ENCODE measurements at places on chromosomes 11 and 22.

GRCh38 chr11:8273287-8273686 lies 9.6 kb upstream of the LMO1 start:
- no peak for DNase-seq

GRCh38 chr11:86896441-86896841 lies 58.8 kb downstream of the FZD4 start:
- DNase-seq, result no peak

DNA sequence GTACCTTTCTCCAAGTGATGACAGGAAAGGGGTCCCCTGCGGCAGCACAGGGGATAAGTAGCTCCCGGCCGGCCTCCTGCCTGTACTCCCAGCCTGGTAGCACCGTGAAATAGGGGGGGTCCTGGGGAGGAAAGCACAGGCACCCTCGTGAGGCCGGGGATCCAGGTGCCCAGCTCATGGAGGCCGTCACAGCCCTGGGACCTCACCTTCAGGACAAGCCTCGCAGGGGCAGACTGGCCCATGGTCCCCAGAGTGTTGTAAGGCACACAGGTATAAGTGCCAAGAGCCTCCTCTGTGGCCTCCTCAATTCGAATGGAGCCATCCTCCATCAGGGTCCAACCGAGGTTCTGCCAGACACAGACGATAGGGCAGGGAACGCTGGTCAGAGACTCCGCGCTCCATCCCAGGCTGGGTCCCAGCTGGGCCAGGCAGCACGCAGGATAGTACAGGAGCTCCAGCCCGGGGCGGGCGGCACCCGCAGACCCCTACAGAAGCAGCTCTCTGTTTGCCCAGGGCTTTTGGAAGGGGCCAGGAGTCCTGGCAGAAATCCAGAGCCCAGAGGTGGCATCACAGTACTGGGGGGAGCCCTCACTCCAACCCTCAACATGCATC lies 25.2 kb downstream of the IGSF9B start:
- DNase-seq, result no peak

GRCh38 chr11:80626721-80627120 lies 1185.9 kb upstream of the TENM4 start:
- no peak for DNase-seq

DNA sequence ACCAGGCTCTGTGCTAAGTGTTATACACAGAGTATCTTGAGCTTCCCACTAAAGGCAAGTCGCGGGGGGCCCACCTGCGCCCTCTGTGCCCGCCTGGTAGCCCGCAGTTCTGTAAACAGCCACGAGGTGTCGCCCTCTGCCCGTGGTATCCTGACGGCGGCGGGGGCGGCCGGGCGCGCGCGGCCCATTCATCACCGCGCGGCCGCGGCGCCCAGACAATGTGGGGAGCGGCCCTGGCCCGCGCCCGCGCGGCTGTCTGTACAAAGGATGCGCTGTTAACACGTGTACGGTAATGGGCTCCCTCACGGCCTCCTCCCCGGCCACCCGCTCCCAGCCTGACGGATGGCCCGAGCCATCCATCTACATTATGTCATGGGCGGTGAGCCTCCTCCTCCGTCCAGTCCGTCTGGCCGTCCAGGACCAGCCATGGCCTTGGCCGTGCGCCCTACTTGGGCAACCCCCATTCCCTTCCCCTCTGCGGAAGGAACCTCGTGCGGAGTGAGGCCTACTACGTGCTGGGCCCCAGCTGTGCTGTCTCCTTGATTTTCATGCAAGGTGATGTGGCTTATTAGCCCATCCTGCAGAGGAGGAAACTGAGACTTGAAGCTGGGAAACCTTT lies 99.4 kb downstream of the MIAT start:
- DNase-seq, result peak; percentile 71

- no peak for DNase-seq
Observed at GRCh38 chr22:20524004-20524481, 16.6 kb downstream of the MED15 start.

- no peak for DNase-seq
Observed at GRCh38 chr11:110338684-110339083, 42.3 kb upstream of the RDX start.

DNA sequence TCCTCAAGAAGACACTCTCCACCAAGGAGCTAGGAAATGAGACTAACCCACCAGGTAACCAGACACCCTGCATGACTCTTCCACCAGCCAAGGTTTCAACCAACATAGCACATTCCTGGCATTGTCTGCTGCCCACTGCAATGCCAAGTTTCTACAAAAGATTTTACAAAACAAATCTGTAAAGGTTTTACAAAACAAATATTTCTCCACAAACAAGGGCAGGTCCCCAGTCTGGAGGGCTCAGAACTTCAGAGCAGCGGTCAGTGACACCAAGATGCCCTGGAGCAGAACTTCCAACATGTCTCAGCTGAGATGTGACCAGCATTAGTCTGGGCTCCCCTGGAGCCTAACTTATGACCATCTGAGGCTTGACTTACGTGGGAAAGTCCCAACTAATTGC lies 14.0 kb downstream of the GALNT18 start:
- no peak for DNase-seq

DNA sequence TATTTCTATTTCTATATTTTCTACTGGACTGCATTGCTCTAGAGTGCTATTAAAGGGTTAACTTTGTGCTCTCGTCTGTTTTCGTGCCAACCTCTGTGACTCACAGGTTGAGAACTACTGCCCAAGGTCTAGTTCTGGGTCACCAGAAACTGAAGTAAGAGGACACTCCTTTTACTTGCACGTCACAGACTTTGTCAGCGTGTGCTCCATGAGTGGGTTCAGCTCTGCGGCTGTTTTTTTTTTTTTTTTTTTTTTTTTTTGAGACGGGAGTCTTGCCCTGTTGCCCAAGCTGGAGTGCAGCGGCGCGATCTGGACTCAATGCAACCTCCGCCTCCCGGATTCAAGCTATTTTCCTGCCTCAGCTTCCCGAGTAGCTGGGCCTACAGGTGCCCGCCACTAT lies 49.8 kb downstream of the CLMP start:
- no peak for DNase-seq

DNA sequence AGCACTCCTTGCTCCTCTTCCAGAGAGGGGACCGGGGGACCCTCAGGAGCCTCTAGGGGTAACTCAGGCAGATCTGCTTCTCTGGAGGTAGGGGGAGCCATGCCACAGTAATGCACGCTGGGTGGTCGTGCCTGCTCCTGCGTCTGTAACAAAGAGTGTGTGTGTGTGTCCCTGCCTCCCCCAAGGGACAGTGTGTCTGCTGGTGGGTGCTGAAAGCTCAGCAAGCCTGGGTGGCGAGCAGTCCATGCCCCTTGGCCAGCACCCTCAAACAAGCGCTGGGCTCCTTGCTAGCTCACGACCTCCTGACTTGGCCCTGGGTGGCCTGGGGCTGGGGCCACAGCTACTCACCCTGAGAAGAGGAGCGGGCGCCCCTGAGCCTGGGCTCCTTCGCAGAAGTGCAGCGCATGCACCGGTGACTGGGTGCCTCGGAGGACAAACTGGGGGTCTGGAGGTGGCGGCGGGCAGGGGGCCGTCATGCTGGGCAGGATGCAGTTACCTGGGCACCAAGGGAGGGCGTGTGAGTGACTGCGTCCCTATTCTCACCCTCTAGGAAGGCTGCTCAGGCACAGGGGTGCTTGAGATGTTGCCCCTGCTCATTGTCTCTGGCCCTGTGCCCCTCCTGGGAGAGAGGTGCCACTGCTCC lies 33.7 kb downstream of the GNB1L start:
- DNase-seq, result no peak

DNA sequence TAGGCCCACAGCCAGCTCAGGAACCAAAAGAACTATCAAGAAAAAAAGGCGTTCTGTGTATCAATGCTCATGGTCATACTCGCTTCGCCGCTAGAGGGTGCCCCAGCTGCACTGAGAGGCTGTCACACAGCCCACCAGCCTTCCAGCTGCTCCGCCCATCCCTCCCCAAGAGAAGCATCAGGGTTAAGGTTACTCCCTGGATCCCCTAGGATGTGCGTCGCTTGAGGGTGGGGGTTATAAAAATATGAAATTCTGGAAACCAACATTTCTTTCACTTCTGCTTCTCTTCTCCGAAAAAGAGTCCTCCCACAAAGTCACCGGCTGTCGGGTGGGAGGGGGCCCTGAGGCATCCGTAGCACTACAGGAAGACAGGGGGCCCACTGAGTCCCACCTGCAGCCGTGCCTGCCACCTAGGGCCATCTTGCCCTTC lies 1.7 kb downstream of the CBX6 start:
- DNase-seq, result peak; percentile 94

- no peak for DNase-seq
Observed at GRCh38 chr11:44417731-44418455, 108.0 kb upstream of the ALX4 start.

- DNase-seq, result no peak
Observed at GRCh38 chr11:15653191-15653710, 538.5 kb downstream of the INSC start.

DNA sequence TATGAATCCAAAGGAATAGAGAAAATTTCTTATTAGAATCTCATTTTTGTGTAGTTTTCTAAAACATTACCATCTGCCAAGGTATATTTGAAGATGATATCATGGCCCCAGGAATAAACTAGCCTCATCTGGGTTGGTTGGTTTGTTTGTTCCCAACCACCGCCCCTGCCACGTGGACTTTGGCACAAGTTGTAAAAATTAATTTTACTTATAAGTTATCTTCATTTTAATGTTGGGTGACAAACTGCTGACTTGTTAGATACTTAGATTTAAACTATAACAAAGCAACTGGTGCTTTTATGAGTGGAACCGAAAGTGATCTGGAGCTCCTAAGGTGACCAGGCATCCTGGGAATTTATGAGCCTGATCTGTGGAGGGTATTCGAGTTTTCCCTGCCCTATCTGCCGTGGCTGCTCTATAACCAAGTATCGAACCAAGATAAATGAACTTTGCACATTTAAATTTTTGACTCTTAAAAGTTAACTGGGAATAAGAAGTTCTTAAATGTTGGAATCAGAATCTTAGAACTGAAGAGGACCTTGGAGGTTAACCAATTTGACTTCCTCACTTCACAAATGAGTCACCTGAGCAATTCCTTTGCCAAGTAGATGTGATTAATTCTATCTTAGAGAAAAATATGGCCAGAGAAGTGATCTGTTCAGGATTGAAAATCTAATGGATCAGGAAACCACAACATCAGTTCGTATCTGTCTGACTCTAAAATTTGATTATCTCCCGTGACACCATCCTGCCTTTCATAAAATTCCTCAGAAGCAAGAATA lies 129.1 kb upstream of the ARHGAP42 start:
- no peak for DNase-seq

GRCh38 chr22:36279219-36279666 lies 26.3 kb downstream of the APOL1 start:
- DNase-seq, result peak; percentile 75

GRCh38 chr11:86196085-86196696 lies 48.4 kb upstream of the EED start:
- peak; percentile 57 for DNase-seq

GRCh38 chr11:126391970-126392632 lies 36.6 kb downstream of the ST3GAL4 start:
- DNase-seq, result peak; percentile 73

DNA sequence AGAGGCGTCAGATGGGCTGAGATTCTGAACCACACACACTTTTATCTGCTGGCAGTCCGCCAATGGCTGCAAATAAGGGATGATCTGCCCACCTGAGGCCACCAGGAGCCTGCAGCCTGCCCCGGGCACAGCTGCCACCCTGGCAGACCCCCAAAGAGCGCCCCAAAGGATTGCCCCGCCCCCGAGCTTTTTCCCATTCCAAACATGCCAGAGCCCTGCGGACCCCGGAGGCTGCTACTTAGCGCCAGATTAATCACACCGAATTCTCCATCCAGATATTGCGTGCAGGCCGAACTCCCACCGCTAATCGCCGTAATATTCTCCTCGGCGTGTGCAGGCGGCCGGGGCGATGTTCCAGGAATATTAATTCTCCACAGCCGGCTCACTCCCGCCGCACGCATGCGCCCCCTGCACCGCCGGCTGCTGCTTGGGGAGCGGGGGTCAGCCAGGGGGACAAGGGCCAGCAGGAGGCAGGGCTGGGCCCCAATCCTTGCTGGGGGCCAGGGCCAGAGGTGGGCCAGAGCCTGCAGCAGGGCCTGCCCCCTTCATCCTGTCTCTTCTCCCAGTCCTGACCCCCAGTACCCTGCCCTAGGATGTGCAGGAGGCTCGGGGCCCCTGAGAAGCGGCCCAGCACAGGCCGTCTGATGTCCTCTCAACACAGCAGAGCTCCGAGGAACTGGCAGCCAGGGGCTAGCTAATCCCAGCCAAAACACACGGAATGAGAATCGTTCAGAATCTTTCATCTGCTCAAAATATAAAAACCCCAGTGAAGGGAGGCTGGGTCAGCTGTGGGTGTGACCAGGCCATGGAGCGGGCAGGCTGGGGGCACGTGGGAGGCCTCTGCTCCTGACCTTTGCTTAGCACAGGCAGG lies 19.5 kb upstream of the TCF20 start:
- no peak for DNase-seq

GRCh38 chr11:8642196-8642841 lies 40.1 kb downstream of the TRIM66 start:
- no peak for DNase-seq

- no peak for DNase-seq
Observed at GRCh38 chr22:41957941-41958556, 6.1 kb downstream of the SMIM45 start.

DNA sequence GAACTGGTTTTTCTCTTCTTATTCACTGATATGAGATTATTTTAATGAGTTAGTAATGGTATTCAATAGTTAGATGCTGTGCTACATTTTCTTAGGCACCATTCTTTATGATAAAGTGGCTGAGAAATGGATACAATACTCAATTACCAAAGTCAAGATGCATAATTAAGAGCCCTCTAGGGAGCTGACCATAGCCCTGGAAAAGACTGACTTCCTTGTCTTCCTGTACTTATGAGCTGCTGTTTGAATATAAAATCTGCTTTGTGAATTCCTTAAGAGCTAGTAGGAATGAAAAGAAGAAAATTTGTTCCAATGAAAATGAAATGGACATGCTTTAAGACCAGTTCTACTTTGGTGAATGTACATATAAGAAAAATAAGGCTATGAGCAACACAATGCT lies 452.3 kb downstream of the KCNA4 start:
- no peak for DNase-seq

DNA sequence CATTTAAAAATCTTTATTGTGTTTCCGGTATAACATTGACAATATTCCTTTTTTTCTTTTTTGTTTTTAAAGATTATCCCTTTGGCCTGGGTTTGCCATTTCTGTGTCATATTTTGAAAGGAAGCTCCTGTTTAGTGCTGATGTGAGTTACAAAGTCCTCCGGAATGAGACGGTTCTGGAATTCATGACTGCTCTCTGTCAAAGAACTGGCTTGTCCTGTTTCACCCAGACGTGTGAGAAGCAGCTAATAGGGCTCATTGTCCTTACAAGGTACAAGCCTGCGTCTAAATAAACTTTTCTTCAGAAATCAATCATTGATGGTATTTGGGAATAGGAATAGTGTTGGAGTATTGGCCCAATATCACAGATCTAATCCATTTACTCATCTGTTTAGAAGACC lies 19.8 kb downstream of the PIWIL4 start:
- no peak for DNase-seq

DNA sequence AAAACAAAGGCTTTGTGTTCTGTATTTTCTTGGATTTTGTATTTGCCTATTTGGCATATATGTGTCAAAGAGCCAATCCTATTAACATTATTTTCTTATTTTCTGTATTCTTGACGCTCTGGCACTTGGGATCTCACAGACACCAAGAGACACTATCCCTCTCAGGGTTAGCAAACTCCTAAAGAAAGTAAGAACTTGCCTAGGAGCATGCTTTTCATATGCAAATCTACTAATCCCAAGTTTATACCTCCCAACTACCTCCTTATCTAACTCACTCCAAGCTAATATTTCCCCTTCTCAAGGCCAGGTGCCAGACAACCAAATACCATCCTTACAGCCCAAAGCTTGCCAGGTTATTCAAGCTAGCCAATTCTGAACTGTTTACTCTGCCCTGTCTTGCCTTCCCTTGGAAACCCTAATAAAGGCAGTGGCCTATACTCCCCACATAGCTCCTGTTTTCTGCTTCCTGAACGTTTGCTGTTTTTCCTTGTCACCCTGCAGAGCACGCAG lies 455.4 kb upstream of the ANO3 start:
- DNase-seq, result no peak

All from hematopoietic multipotent progenitor cell treated with erythropoietin and hydrocortisone succinate and interleukin-3 and kit ligand, for 6 days (in vitro differentiated cells).